ENCODE measurements at places on chromosomes 3 and 15.

GRCh38 chr3:101037613-101038012, 44.4 kb upstream of the ABI3BP start:
- no peak for DNase-seq

- no peak for DNase-seq
Measured at GRCh38 chr3:127655641-127656040, 17.1 kb upstream of the ABTB1 start.

DNA sequence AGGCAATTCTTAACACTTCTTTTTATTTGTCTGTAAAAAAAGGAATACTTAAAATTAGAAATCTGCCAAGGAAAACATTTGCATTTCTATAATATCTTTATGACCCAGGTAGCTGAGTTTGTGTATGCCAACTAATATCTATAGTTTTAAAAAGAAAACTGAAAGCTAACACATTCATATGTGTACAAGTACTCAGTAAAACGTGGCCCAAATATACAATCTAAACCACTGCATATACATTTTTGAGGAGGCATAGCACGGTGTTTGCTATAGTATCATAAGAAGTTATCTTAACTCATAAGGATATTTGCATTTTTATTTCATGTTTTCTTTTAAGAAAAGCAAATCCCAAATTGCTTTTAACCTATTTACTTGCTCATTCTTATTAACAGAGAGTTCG, 172.7 kb downstream of the ZBTB20 start:
- DNase-seq, result no peak

DNA sequence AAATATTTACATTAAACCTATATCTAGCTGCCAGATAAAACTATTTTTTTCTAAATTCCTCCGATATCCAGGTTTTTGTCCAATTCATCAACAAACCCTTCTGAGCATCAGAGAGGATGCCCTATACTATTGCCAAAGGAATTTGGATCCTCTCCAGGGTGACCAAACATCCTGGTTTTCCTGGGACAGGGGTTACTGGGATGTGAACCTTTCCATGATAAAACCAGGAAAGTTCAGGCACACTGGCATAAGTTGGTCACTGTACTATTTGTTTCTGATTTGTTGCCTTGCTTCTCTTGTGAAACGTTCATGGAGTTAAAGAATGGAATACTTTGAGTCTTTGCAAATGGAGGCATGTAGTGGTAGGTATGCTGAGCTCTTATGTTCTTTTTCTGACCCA, 63.5 kb downstream of the TLNRD1 start:
- no peak for DNase-seq

- no peak for DNase-seq
Measured at GRCh38 chr3:10004506-10004905, 17.9 kb upstream of the EMC3 start.

GRCh38 chr15:52261498-52262242, 33.9 kb downstream of the MYO5C start:
- DNase-seq, result no peak

GRCh38 chr15:45351227-45351626, 27.1 kb downstream of the GATM start:
- no peak for DNase-seq

DNA sequence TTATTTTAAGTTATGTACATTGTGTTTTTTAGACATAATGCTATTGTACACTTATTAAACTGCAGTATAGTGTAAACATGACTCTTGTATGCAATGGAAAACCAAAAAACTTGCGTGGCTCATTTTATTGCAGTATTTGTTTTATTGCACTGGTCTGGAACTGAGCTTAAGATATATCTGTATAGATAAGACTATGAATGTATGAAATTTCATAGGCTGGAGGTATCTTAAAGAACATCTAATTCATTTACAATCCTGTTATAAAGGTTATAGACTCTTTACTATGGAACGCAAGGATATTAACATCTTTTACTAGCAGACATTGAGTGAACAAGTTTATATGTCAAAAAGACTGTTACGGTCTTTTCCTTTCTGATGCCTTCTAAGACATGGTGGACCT, 459.4 kb downstream of the IL5RA start:
- DNase-seq, result no peak

GRCh38 chr15:31352911-31353811, 26.5 kb downstream of the KLF13 start:
- DNase-seq, result peak; percentile 20

- no peak for DNase-seq
Measured at GRCh38 chr15:42220216-42220615, 12.1 kb upstream of the VPS39 start.

DNA sequence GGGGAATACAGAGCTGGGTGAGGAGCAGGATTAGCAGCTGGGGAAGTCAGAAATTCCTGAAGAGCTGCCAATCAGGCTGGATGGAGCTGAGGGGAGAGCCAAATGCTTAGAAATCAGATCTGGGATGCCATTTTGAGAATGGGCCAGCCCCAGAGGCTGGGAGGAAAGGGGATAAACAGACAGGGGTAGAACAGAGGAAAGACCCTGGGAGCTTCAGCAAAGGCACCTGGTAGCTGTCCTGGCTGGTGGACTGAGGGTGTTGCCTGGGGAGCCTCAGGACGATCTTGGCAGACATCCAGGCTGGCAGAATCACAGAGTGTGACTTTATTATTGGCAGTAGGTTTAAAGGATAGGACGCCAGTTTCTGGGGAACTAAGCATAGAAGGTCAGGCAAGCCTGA, 97.8 kb downstream of the SQOR start:
- DNase-seq, result no peak

- peak; percentile 44 for DNase-seq
Measured at GRCh38 chr3:39065197-39065596, 13.4 kb downstream of the WDR48 start.

DNA sequence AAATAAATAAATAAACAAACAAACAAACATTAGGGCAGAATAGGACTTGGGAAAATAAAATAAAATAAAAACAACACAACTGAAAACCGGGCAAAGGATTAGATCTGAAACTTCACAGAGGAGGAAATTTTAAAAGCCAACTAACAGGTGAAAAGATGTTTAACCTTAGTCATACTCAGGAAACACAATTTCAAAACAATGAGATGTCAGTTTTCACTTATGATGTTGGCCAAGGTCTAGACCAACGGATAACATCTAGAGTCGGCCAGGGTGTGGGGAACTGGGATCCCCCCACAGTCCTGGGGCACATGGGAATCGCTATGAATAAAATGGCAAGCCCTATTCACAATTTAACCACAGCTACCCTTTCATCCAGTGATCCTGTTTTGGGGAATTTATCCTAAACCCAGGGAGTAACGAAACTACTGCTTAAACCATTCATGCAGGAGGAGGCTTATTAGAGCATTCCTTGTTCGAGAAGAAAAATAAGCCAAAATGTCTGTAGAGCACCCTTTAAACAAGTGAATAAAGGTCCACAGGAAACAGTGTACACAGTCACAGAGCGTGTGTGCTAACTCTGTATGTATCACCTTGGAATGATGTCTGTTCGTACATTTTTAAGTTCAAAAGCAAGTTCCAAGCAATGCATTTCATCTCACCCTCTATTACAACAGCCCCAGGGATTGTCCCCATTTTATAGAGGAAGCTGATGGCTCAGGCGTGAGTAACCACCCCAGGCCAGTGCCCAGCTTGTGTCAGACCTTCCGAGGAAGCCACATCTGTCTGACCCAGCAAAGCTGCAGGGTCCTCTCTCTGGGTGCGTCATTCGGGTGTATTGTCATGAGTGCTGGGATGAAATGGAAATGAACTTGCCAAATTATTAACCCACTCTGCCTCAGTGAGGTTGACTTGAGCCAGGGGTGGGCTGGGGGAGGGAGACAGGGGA, 6.3 kb upstream of the ANPEP start:
- DNase-seq, result no peak

Measured in SW480 (cell line).